Fibroblast of lung (primary cell): ENCODE measurements at places on chromosomes 3 and 15. TPM values are rescaled to one million over a fixed set of nuclear protein-coding genes. Genes with fewer than 3 reads are reported as not detected.

The CA12 gene
- 41.9 and 48.4 TPM in 2 replicates for total RNA-seq

The ABHD2 gene
- 42.9 and 84.9 TPM in 2 replicates for total RNA-seq

The HESX1 gene
- 0.26 and 0.99 TPM in 2 replicates for total RNA-seq

The OCA2 gene
- total RNA-seq, result not detected in 2 replicates

The BFSP2 gene
- not detected in 2 replicates for total RNA-seq

The ZCWPW2 gene
- total RNA-seq, result 1.0 and 1.7 TPM in 2 replicates

The COL8A1 gene
- 24.7 and 85.4 TPM in 2 replicates for total RNA-seq

The LSAMP gene
- total RNA-seq, result 4.8 and 9.0 TPM in 2 replicates

The CPNE9 gene
- under 0.01 TPM in 1 of 2 replicates, not detected in the other for total RNA-seq

The ASB14 gene
- total RNA-seq, result not detected in 2 replicates

The RBPMS2 gene
- total RNA-seq, result under 0.01 TPM in 1 of 2 replicates, not detected in the other

The WNT7A gene
- not detected in 2 replicates for total RNA-seq

The C2CD4A gene
- total RNA-seq, result not detected in 2 replicates

The FOXB1 gene
- total RNA-seq, result not detected in 2 replicates

The ARHGEF26 gene
- total RNA-seq, result 1.3 and 2.1 TPM in 2 replicates

The ITGA11 gene
- total RNA-seq, result 29.6 and 43.7 TPM in 2 replicates

The TMEM207 gene
- total RNA-seq, result not detected in 2 replicates

The STXBP5L gene
- total RNA-seq, result not detected in 2 replicates

The STAB1 gene
- total RNA-seq, result under 0.01 TPM in 2 replicates

The CISH gene
- 0.99 and 1.0 TPM in 2 replicates for total RNA-seq

The NUP210 gene
- total RNA-seq, result 0.26 and 0.33 TPM in 2 replicates
